Activated CD4-positive, alpha-beta T cell treated with anti-CD3 and anti-CD28 coated beads, Interleukin-2, amount 50 U/mL, for 4 hours (primary cell): ENCODE measurements at places on chromosomes 1 and 21.

- no peak for DNase-seq
Measured at GRCh38 chr1:20358761-20359263, 68.1 kb downstream of the VWA5B1 start.

DNA sequence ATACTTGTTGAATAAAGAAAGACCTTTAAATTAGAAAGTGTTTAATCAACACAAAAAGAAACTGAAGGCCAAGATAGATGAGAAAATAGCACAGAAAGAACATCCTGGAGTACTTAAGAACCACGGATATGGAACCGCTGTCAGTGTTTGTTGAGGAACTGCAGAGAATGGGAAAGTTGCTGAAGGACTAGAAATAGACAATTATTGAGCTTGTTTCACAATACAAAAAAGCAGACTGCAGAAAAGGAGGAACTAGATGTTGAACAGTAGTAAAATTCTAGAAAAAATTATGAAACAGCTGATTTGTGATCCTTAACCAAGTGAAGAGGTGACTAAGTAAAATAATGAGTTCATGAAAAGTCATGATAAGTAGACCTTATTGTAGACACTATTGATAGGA is 29.7 kb downstream of the MYSM1 start:
- no peak for DNase-seq

GRCh38 chr1:90504509-90504908 is 212.6 kb downstream of the BARHL2 start:
- no peak for DNase-seq

DNA sequence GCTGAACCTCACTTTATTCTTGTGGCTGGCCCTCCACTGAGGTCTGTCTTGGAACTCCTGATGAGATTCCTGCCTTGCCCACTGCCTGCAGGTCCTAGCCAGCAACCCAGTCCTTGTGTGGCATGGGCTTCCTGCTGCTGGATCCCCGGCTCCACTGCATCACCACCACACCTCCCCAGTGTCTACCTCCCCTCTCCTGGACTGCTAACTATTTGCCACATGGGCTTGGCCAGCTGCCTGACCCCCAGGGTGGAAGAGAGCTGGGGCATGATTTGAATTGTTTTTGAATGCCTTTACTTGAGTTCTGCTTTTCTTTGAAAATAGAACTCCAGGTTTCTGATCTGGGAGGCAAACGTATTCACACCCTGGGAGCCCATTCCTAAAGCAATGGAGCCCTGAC is 41.2 kb downstream of the SPAG17 start:
- DNase-seq: no peak

DNA sequence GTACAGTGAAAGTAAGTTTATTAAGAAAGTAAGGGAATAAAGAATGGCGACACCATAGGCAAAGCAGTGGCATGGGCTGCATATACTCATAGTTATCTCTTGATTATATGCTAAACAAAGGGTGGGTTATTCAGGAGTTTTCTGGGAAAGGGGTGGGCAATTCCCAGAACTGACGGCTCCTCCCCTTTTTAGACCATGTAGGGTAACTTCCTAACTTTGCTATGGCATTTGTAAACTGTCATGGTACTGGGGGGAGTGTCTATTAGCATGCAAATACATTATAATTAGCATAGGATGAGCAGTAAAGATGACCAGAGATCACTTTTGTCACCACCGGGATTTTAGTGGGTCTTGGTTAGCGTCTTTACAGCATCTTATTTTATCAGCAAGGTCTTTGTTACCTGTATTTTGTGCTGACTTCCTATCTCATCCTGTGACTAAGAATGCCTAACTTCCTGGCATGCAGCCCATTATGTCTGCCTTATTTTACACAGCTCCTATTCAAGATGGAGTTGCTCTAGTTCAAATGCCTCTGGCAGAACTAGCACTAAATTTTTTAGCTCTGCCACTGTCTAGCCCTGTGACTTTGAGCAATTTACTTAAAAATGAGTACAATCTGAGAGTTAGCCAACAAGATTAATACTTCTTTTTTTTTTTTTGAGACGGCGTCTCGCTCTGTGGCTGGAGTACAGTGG is 110.3 kb upstream of the PALMD start:
- no peak for DNase-seq

GRCh38 chr1:162878000-162878596 is 17.1 kb upstream of the CCDC190 start:
- no peak for DNase-seq

DNA sequence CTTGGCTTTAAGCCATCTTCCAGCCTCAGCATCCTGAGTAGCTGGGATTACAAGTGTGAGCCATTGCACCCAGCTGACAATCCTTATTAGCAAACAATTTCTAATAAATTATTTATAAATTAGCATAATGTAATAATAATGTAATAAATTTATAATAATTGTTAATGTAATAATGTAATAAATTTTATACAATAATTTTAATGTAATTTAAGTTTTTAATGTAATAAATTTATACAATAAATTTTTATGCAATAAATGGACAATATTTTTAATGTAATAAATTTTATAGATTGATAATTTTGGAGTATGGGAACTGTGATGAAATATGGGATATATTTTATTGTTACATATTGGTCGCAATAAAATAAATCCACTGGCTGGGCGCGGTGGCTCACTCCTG is 1457.5 kb downstream of the KCNT2 start:
- no peak for DNase-seq

DNA sequence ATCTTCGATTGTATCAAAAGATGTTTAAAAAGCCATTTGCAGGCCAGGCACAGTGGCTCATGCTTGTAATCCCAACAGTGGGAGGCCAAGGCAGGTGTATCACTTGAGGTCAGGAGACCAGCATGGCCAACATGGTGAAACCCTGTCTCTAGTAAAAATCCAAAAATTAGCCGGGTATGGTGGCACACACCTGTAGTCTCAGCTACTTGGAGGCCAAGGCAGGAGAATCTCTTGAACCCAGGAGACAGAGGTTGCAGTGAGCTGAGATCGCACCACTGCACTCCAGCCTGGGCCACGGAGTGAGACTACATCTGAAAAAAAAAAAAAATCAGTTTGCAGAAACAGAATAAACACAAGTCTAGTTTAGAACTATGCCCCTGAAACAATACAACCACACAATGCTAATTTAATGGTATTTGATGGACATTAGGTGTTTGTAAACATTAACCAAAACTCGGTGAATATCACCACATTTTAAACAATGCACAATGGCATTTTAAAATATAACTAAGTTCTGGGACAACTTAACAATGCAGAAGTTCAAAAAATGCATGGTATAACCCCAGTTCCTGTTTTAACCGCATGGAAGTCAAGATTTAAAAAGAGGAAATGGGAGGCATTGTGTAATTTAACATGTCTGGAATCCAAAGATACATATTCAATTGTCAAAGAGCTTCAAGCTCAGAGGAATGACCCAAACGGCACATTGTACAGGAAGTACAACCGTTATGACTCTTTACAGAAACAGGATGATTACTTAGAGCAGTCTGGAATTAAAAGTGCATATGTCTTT is 7.1 kb upstream of the PTTG1IP start:
- no peak for DNase-seq

DNA sequence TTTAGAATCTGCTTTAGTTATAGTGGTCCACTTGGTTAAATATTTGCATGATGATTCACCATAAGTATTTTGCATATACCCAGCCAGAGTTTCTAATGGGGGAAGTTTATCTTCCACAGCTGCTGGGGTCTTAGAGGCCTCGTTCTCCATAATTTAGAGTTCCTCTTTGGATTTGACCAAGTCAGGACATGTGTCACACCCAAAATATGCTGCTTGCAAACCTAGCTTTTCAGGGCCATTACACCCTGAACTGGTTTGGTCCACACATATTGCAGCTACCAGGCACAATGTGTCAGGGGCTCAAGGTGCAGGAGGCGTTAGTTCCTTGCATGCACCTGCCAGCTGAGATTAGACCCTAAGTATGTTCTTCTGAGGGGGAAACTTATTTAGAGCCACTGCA is 17.1 kb upstream of the FMO4 start:
- DNase-seq: no peak

DNA sequence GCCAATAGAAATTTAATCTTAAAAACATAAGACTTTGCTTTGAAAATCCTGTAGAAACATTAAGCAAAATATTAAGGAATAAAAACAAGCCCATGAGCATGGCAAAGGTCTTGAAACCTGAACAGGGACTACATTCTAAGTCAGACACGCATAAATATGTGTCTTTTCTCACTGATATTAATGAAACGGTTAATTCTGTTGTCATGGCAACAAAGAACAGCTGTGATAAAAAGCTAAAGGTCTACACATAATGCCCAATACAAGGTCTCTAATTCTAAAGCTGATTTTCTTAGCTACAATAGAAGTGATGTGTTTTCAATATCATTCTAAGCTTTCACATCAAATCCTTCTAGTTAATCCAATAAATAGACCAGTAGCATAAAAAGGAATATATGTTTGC is 331.7 kb downstream of the PTBP2 start:
- no peak for DNase-seq

- no peak for DNase-seq
Measured at GRCh38 chr1:115183158-115183557, 93.9 kb upstream of the TSPAN2 start.

DNA sequence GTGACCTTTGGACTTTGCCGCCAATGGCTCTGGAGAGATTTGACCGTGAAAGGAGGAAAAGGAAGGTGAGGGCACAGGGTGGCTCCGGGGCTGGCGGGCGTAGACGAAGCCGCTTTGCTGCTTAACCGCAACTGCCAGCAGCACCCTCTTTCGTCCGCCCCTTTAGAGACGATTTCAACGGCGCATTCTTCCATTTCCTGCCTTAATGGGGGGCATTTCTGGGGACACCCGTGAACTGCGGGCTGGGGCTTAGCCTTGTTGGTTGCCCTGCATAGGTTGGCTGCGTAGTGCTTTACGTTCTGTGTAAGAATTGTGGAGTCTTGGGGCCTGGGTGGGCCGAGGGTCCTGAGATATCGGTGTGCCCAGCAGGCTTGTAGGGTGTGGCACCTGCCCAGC is 6.7 kb upstream of the NPHP4 start:
- no peak for DNase-seq

DNA sequence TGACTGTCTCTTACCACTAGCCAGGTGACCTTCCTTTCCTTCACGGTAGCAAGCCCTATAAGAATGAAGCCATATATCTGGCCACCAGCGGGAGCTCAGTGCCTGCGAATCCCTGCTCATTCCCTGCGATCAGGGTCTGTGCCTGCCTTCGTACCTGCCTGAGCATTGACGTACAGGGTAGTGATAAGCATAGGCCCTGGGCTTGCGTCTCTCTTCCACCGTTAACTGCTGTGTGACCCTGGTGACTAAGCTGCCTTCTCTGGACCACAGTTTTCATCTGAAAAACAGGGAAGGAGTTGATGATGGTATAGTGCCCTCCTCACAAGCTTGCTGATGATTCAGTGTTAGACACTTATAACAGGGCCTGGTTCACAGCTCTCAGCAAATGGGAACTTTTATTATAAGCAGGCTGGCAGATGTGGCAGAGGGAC is 4.1 kb downstream of the ZC3H12A start:
- peak; percentile 66 for DNase-seq

GRCh38 chr21:46431884-46432488 is 26.7 kb upstream of the DIP2A start:
- DNase-seq: no peak
